Osteoblast (primary cell): ENCODE measurements at places on chromosomes 6 and 20. TPM values are rescaled to one million over a fixed set of nuclear protein-coding genes. Genes with fewer than 3 reads are reported as not detected.
A peak's percentile ranks its signal among the peaks of the same experiment; 100 is the strongest.

CCN6 gene
- total RNA-seq, result 6.8 and 6.9 TPM in 2 replicates

THEMIS gene
- under 0.01 TPM in 2 replicates for total RNA-seq

MEP1A gene
- not detected in 2 replicates for total RNA-seq

DNA sequence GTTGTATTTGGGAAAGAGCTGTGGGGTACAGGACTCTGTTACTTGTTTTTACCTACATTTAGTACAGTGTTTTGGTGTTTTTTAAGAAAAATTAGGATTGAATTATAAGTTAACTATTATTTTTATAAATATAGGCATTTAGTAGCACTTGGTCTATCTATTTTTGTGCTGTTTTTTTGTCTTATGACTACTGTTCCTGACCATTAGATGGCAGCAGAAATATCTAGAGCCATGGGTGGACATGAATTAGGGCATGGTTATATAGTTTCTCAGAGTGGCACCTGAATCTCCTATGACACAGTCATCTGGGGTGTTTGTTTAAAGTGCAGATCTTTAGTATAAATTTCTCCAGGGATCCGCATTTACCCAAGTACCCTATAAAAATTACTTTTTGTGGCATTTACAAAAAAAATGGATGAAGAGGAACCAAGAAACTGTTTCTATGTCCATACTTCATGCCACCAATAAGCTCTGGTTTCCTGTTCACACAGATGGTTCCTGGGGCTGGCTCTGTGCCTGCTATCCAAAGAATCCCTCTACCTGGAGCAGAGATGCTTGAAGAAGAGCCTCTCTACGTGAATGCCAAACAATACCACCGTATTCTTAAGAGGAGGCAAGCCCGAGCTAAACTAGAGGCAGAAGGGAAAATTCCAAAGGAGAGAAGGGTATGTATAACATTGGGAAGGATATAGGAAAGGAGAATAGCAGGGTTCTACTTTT, 19.8 kb downstream of the NFYA start:
- peak; percentile 59 for DNase-seq

- peak; percentile 71 for DNase-seq
Observed at GRCh38 chr6:116459927-116460326, 1.2 kb upstream of the CALHM6 start.

DNA sequence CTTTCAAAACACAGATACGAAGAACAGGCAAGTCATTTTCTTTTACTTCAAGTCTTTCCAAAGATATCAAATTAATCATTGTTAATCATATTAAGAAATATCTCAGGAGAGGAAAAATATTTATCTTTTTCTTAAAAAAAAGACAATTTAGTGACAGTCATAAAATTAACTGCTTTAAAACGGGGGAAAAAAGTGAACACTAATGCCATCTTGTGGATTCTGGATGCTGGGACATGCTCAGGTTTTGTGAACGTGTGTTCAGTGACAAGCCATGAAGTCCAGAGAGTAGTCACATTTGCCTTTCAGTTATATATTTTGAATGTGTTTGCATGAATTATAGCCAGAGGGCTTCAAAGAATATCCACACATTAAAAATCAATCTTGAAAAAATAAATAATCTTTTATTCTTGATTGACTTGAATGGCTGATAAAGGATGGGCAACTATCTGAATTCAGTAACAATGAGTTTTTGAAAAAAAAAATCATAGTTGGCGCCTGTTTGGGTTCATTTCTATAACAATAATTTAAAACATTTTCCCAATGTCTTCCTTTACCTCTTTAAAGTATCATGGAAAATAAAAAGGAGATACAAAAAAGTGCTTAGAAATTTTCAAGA, 74.7 kb upstream of the NOX3 start:
- no peak for DNase-seq

- DNase-seq, result no peak
Observed at GRCh38 chr6:38068854-38069590, 249.5 kb downstream of the ZFAND3 start.

DNA sequence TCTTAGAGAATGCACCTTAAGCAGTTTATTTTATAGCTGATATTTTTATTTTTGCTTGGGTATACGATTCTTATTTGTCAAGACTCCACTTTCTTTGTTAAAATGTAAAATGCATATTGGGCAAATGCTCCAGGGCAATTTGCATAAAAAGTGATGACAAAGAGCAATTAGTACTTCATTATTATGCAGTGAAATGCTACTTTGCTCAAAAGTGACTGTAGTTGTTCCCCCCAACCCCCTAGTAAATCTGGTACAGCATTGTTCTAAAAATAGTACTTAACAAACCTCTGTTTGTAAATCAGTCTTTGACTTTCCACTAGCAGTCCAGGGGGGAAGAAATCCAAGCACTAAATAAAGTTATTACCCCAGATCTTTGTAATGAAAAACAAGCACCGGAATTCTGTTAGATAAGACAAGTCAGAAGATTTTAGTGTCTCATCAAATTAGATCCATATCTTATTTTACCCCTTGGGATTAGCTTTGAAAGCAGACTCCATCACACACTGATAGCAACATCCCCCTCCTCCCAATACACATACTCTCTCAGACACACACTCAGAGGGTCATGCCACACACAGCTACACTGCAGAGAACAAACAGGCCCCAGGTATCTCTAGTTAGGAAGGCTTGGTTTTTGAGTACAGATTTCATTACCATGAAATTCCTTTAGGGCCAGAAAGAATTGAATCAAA, 32.9 kb upstream of the BACH2 start:
- no peak for DNase-seq

- no peak for DNase-seq
Observed at GRCh38 chr6:83114164-83114563, 46.7 kb downstream of the DOP1A start.

DNA sequence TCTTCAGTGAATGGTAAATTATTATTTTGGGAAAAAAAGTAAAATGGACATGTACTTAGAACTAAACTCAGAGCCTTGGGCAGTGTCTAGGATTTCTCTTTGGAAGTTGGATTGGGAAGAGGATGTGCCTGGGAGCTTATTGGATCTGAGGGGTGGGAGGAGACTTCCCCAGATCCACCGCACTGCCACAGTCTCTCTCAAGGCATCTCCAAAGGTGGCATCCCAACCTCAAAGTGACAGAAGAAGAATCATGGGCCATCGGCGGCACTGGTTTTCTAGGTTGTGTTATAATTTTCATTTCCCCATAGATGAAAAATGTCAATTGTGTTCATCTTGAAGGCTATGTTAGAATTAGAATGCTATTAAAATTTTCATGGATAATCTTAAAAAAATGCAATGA, 66.8 kb upstream of the CD93 start:
- DNase-seq, result no peak
